Stimulated activated effector memory CD8-positive, alpha-beta T cell treated with anti-CD3 and anti-CD28 coated beads, Interleukin-12 subunit alpha, Interleukin-12 subunit beta, amount 100 ng/mL, for 72 hours (primary cell): ENCODE measurements at places on chromosomes 12 and 14.

GRCh38 chr12:62933220-62933601 is 1.7 kb downstream of the PPM1H start:
- no peak for DNase-seq

DNA sequence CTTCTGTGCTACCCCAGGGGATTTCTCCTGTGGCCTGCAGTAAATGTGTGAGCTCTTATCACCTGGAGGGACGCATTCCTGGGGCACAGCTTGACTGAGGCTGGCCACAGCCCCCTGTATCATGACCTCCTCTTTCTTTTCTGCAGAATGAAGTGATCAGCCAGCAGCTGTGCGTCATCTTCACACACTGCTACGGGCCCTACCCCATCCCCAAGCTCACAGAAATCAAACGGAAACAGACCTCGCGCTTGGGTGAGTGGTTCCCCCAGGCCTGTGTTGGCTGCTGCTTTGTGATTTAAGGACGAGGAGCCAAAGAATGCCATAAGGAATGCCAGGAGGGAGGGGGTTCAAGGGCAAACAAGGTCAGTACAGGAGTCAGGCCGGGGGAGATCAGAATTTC is 50.5 kb upstream of the PWP1 start:
- no peak for DNase-seq

DNA sequence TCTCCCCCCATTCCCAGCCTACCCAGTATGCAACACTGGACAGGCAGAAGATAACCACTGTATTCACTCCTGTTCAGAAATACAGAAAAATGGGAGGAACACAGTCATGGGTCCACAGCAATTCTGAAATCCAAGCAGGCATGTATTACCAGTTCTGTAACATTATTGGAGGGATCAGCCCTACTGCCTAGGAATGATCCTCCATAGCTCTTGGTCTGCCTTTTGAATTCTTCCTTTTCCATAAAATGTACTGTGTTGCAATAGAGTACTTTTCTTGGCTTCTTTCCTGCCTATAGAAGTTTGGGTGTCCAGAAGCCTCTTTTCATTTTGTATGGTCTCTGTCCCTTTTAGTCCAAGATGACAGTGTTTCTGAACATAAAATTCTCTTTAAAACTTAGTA is 46.5 kb downstream of the SPATS2 start:
- no peak for DNase-seq

- no peak for DNase-seq
These were observed 91.2 kb downstream of the RFLNA start for GRCh38 chr12:124386059-124386458.

- no peak for DNase-seq
These were observed 4.4 kb upstream of the TDRD9 start for GRCh38 chr14:103923863-103924262.

- DNase-seq, result no peak
These were observed 62.6 kb upstream of the NTF3 start for GRCh38 chr12:5369298-5369697.

GRCh38 chr12:128445415-128446127 is 178.6 kb downstream of the TMEM132C start:
- no peak for DNase-seq

- no peak for DNase-seq
These were observed 11.5 kb upstream of the IL22 start for GRCh38 chr12:68264857-68265256.

GRCh38 chr14:101449114-101449513 is 112.2 kb upstream of the DIO3 start:
- no peak for DNase-seq

DNA sequence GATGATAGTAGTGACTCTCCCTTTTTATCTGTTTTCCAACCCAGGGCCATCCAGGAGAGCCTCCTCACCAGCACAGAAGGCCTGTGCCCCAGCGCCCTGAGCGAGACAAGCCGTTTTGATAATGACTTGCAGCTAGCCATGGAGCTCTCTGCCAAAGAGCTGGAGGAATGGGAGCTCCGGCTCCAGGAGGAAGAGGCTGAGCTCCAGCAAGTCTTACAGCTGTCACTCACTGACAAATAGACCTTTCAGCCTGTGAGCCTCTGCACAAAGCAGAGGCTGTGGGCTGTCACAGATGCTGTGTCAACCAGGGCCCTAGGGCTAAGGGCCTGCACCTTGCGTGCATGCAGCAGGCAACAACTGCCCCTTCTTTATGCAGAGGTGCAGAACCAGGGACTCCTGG is 11.0 kb downstream of the C12orf76 start:
- no peak for DNase-seq
